CD4-positive, CD25-positive, alpha-beta regulatory T cell (primary cell): ENCODE measurements at places on chromosomes 2 and 18.

GRCh38 chr18:58230438-58231179, 186.6 kb downstream of the NEDD4L start:
- no peaks in the 10 kb centered on the region for H3K36me3 ChIP-seq
- H3K27me3 ChIP-seq = no peaks in the 10 kb centered on the region
- no peak overlapping the region for H3K27ac ChIP-seq
- H3K4me3 ChIP-seq = no peak overlapping the region
- no peaks in the 10 kb centered on the region for H3K4me1 ChIP-seq

- H3K36me3 ChIP-seq = no peaks in the 10 kb centered on the region
- no peak for DNase-seq
- H3K27ac ChIP-seq = no peak overlapping the region
- H3K27me3 ChIP-seq = no peaks in the 10 kb centered on the region
Observed at GRCh38 chr2:141455877-141456276, 674.9 kb downstream of the LRP1B start.

DNA sequence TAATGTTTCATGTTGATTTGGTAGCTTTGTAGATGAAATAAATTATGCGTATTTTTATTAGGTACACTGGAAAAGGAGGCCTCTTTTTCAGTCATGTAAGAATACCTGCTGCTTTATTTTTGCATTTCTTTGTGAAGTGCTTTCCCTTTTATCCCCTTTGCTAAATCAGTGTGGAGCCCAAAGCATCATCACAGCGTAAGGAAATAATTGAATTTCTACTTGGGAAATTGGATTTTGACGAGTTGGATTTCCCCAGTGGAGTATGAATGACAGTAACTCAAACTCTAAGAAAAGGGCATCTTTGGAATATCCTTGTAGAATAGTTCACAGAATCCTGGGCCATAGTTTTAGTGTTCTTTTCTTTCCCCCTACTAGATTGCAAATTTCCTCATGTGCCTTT, 97.2 kb downstream of the KCNJ3 start:
- DNase-seq = no peak
- H3K27ac ChIP-seq = no peak overlapping the region
- no peaks in the 10 kb centered on the region for H3K36me3 ChIP-seq
- no peaks in the 10 kb centered on the region for H3K4me1 ChIP-seq
- no peak overlapping the region for H3K4me3 ChIP-seq

DNA sequence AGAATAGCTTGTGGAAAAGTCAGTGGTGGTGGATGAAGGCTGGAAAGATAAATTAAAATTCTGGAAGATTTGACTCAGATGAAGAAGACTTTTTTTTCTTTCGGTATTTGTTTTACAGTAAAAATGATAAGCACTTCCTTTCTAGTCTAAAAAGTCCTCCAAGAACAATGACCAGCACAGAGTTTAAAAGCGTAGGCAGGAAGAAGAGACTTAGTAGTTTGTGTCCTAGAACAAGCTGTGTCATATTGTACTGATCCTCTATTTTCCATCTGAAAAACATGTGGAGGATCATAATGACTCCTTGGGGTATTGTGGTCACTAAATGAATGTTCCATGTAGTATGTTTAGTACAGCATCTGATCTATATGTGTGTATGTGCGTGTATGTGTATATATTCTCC, 132.4 kb upstream of the FSHR start:
- no peaks in the 10 kb centered on the region for H3K4me1 ChIP-seq
- H3K27me3 ChIP-seq = no peaks in the 10 kb centered on the region
- H3K4me3 ChIP-seq = no peak overlapping the region
- no peak for DNase-seq
- H3K36me3 ChIP-seq = no peaks in the 10 kb centered on the region
- H3K27ac ChIP-seq = no peak overlapping the region
